CD4-positive, alpha-beta T cell treated with Interleukin-1 beta for 1 hour (primary cell): ENCODE measurements at places on chromosomes 16 and 17.

DNA sequence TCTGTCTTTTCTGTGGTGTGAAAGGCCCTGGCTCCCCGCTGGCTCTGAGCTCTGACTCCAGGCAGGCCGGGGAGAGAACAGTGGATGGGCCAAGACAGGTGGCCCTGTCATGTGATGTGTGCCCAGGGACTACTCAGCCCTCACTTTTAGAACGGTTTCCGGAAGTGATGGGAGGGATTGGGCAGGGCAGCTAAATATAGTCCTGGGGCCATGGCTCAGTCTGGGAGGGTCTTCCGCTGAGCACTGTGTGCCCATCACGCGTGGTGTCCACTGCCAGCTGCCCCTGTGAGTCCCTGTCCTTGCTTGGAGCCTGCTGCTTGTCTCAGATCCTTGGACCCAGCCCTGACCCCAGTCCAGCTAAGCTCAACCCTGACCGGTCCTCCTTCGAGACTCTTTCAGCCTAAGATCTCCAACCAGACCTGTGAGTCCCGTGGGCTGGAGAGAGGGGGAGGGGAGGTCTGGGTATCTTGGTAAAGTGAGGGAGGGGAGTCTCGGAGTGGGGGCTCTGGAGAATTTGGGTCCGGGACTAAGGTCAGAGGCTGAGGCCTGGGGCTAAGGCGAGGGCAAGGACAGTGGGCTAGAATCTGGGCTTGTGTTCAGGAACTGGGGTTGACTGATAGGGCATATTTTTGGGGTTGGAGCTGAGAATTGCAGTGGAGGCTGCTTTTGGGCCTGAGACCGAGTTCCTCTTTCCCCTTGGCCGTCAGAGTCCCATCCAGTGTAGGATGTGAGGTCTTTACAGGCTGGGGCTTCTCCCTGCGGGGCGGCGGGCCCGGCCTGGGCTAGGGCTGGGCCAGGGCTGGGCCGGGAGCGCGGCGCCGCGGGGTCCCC lies at the start of gene TRIM72:
TSS of gene TRIM72 (plus strand) at position 243 of the 831 bp plus-strand sequence. CDS start 620 bp downstream, outside the sequence.
- no peak for DNase-seq

DNA sequence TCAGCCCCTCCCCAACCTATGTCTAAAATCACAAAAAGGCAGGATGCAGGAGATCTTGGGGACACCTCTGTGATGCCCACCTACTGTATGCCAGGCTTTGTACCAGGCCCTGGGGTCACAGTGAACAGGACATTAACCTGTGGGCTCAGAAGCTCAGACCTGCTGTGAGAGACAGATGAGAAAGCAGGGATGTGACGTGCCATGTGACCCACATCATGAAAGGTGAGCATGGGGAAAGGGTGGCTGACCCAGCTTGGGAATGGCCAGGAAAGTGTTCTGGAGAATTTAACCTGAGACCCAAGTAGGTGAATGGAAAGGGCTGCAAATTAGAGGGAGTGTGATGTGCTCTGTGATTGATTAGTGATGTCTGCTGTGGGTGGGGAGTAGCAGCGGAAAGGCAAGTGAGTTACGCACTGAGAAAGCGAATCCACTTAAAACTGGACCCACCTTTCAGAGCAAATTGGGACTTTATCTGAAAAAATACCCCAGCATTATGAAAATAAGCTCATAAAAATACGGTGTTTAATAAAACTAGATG lies 132.2 kb downstream of the IRF8 start:
- no peak for DNase-seq

DNA sequence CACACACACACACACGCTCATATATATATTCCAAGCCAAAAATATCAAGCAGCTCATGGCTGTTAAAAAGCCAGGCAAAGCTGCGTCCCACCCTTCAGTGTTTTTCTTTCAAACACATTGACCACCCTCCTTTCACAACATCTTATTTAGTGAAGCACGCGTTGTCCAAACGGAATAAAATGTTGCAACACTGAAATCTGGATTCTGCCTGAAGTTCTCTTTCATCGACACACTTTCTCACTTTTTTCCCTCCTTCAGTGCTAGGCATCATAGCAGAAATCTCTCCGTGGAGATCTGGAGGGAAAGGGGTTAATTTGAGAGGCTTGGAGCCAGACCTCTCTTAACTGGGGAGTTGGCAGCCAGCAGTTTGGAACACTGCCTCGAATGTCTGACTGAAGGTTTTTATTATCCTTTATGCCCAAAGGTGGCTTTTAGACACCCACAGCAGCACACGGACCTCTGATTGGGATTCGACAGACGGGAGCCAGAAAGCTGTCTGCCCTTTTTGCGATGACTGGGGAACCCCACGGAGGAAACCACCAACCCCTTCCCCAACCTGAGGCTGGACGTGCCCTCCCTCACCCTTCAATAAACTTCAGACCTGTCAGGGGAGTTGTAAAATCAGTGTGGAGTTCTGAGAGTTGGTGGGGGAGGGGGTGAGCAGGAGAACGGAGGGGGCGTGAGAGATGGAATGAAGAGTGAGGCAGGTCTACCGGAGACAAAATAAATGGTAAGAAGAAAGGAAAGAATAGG lies 833.6 kb upstream of the SOX9 start:
- DNase-seq = no peak

- DNase-seq = peak; percentile 75
Observed at GRCh38 chr17:39800540-39800939, 62.8 kb downstream of the GRB7 start.

DNA sequence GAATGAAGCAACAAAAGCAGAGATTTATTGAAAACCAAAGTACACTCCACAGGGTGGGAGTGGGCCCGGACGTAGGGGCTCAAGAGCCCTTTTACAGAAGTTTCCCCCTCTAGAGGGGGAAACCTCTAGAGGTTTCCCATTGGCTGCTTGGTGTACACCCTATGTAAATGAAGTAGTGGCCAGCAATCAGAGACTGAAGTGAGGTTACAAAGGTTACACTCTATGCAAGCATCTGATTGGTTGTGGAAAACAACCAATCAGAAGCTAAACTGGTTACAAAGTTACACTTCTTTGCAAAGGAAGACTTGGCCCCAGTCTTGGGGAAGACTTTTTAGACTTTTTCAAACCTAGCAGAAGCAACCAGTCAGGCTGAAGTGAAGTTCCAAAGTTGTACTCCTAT lies 27.1 kb downstream of the CRAMP1 start:
- no peak for DNase-seq

DNA sequence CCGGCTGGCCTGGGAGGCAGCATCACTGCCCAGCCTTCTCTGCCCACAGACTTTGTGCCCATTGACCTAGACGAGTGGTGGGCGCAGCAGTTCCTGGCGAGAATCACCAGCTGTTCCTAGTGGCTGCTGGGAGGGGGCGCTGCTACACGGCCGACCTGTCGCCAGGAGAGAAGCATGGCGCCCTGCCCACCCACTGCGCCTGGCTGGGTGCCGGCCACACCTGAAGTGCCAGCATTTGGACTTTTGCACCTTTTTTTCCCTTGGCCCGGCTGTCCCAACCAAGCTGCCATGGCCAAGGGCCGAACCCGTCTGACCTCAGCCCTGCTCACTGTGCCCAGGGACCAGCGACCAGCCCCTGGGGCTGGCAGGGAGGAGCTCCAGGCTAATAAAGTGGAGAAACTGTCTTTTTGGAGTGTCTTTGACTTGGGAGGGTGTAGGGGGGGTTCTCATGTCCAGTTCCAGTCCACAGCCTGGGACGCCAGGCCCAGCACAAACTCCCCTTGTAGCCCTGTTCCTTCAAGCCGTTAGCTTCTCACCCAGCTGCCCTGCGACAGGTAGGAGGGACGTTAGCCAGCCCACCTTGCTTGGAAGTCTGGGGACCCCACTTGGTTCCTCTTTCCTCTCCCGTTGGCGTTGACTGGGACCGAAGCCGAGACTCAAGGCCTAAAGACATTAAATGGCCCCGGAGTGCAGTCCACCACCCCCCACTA lies 939 bp upstream of the WDR90 start:
- DNase-seq = peak; percentile 26
